ENCODE measurements at places on chromosomes 16 and 17.

GRCh38 chr17:56290101-56290801, 137.0 kb downstream of the ANKFN1 start:
- no peak for DNase-seq

DNA sequence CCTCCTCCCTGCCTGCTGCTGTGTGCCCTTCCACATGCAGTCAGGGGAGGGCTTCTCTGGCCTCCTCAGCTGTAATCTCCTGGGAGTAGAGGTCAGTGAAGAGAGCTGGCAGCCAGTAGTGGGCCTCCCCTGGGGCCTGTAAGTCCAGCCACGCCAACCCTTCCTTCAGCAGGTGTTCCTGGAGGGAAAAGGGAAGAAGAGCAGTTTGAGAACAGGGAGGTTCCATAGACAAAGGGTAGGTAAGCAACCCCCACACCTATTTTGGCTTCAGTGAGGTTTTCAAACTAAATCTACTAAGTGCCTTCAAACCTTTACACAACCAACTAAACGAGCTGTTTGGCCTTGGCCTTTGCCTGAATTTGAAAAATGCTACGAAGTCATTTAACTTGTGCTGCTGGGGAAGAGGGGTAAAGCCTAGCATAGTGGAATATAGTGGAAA, 14.2 kb downstream of the SNF8 start:
- no peak for DNase-seq

DNA sequence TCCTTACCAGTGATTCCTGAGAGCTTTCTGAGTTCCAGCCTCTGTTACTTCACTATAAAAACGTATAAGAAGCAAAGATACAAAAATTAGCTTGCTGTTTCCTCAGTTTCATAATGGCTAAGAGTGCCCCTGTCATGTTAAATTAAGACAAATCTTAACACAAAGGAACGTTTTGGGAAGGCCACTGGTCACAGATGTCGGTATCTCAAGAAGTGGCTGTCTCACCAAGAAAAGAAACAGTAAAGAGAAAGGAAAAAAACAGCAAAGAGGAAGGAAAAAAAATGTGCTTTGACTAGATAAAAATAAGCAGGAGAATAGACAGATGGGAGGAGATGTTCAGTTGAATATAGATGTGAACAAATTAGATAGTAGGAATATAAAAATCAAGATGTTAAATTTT, 94.8 kb upstream of the AKTIP start:
- no peak for DNase-seq

DNA sequence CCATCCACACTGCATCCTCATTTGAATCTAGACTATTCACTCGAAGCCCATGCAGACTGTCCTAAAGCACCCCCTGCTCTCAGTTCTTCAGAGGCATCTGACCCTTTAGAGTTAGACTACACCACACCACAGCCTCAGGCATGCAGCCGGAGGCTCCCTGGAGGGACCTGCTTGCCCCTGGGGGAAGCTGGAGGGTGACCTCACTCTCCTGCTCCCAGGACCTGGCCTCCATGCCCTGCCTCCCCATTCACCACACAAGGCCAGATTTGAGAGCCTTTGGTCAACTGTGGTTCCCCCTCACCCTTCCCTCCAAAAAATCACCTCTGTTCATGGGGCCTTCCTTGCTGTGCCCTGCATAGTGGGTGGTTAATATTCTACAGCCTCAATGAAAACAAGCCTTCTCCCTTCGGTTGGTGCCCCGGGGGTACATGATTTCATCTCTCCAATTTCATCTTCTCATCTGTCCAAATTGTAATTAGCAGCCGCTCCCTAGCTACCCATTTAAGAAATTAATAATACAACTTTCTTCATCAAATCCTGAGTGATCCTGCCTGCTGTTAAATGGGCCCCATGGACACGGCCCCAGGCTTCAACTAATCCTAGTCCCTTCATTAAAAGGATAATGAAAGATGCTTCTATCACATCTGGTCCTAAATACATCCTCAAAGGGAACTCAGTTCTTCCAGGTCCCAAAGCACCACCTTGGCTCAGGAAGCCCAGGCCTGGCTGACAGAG, 24.4 kb downstream of the ABCC12 start:
- DNase-seq = no peak

DNA sequence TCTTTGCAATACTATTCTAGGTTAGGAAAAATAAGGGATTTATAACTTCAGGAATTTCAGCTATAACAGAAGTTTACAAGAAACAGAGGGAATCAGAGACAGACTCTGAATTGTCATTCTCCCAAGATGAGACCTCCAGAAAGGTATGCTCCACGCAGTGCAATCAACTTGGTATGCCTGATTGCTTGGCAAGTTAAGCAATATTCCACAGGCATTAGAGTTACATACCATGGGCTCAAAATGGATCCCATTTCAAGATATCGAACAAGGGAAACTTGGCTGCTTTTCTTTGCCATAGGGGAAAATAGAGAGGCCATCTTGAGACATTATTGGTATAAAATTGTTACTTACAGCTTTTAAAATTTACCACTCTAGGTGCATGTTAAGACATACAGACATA, 615.6 kb upstream of the SOX9 start:
- peak; percentile 86 for DNase-seq

DNA sequence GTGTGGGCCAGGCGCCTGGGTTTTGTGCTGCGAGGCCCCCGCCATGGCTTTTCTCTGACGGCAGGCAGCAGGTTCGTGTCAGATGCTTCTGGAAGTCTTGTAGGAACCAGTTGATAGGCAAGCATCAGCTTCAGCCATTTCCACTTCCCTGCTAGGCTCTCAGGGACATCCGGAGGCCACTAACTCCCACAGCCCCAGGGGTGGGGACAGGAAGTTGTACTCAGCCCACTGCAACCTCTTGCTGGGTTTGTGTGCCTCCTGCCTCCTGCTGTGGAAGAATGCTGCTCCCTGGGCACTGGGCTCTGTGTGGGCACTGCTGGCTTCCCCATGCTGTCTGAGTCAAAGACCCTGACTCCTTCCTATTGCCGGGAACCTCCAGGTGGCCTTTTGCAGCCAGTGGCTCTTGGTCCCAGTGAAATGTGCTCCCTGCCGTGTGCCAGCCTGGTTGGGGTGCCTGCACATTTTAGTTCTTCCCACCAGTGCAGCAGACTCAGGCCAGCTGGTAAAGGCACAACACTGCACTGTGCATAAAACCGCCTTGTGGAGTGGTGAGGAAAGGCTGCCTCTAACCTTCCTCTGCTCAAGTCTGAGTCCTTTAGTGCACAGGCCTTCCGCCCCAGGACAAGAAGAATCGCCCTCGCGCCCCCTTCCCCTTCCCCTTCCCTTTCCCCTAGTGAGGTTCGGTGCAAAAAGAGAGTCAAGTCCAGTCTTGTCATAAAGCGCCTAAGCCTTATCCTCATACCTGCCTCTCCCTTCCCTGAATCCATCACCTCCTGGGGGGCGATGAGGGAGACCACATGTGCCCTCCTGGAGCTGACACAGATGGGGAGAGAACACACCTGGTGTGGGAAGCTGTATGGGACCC, 16.6 kb downstream of the LDHD start:
- DNase-seq = no peak

GRCh38 chr17:83121921-83122820, 42.8 kb downstream of the METRNL start:
- no peak for DNase-seq

DNA sequence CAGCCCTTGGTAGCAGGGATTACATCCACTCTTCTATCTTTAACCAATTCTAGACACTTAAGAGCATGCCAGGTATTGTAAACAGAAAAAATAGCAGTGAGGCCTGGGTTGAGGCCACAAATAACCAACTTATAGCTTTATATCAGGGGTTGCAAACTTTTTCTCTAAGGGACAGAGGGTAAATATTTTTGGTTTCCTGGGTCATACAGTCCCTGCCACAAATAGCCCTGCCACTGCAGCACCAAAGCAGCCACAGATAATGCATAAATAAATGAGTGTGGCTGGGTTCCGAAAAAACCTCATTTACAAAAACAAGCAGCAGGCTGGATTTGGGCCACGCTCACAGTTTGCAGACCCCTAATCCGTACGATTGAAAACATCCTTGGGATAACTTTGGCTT, 46.7 kb downstream of the STAT3 start:
- DNase-seq = no peak

DNA sequence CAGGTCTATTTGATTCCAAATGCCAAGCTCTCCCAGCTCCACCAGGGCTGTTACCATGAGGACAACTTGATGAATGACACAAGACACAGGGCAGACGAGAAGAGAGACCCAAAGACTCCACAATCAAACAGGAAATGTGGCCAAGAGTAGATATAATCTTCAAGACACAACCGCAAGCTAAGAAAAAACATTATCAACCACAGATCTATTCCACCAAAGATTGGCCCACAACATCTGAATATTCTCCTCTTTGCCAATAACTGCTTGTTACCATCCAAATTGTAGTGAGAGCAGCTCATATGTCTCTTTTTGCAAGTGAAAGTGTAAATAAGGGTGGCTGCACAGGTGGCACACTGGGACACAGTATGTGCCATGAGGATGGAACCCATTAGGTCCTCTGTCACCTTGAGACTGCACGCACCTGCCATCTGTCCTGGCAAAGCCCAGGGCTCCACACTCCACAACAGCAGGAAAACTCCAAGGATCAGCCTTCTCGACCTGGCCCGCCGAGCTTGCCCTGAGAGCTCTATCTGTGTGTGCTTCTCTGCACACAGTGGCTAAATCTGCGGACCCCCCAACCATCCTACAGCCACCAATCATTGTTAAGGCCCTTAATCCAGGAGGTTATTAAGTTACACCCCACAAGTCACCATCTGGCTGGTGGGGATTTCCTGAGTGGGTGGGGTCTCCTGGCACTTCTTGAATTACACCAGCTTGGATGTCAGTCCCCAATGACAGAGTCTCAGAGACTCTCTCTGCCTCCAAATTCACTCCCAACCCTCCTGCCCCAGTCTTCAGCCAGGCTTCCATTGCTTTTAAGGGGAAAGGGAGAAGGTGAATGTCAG, 50.5 kb downstream of the DYNLRB2 start:
- DNase-seq = no peak

DNA sequence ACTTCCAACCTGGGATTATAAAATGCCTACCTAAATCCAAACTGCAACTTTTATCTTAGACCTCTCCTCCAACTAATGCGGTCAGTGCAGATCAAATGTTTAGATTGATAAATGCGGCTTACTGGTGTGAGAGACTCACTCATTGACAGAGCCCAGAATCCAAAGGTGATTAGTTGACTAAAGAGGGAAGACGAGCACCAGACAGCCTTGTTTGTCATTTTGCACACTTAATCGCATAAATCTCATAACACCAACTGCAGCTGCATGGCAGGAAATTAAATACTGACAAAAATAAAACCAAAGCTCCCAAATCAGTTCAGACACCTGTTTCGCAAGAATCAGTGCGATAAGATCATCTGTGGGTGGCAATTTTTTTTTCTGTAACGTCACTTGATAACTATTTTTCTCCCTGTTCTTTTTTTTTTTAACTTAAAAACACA, 35.9 kb downstream of the NACA2 start:
- no peak for DNase-seq

- DNase-seq = no peak
Measured at GRCh38 chr17:30124273-30124796, 7.7 kb downstream of the NSRP1 start.

- DNase-seq = no peak
Measured at GRCh38 chr17:4007346-4008081, 43.3 kb upstream of the ATP2A3 start.

GRCh38 chr17:21033350-21033749, 9.5 kb downstream of the USP22 start:
- DNase-seq = peak; percentile 51

- peak; percentile 87 for DNase-seq
Measured at GRCh38 chr16:30534368-30535105, at the start of gene ZNF747. TSS of gene ZNF747 (minus strand) at chr16:30534858. CDS start at chr16:30534679, 179 bp downstream.
